ENCODE measurements at places on chromosomes 12 and 14.

DNA sequence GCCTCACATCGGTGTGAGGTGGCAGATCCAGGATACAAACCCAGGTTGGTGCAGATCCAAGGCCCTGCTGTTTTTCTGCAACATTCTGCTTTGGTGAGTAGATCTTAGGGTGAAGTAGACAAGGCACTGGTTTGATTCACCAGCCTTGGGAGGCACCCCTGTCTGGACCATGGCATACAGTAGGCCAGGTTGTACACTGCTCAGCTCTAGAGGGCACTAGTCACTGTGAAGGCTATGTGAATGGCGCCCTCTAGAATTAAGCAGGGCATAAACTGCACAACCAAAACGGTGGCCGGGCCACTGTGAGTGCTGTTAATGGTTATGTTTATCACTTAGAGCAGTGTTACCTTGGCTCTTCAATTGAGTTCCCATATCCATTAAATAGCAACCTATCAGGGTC is 280.6 kb upstream of the PWP1 start:
- H3K4me3 ChIP-seq = no peak overlapping the region
- H3K36me3 ChIP-seq = no peaks in the 10 kb centered on the region
- DNase-seq = peak; percentile 14

- H3K27ac ChIP-seq = no peak overlapping the region
- H3K36me3 ChIP-seq = peaks cover 20% of the 10 kb centered on the region
- DNase-seq = no peak
- H3K27me3 ChIP-seq = no peaks in the 10 kb centered on the region
- H3K4me1 ChIP-seq = no peaks in the 10 kb centered on the region
Measured at GRCh38 chr12:4346931-4347330, 25.9 kb downstream of the TIGAR start.

DNA sequence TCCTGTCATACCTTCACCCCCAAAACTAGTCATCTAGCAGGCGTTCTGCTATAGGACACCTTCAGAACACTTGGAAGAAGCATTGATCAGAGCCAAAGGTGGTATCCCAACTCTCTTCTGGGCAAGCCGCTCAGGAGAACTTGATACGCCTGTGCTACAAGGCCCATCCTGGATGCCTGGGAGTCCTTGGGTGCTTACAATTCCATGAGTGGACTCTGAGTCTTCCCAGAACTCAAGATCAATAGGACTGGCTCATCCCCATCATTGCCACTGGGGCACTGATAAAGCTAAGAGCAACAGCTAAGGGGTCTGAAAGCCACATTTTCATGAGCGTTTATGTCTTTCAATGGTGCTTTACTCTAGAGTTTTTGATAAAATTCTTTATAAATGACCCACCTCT is 1.9 kb downstream of the SPTB start:
- peaks cover 8% of the 10 kb centered on the region for H3K4me1 ChIP-seq
- no peaks in the 10 kb centered on the region for H3K36me3 ChIP-seq
- no peak overlapping the region for H3K4me3 ChIP-seq
- no peak for DNase-seq

- H3K4me1 ChIP-seq = peaks cover 33% of the 10 kb centered on the region
- H3K27ac ChIP-seq = peak overlapping the region; percentile 90
- H3K4me3 ChIP-seq = peak overlapping the region; percentile 82
- H3K27me3 ChIP-seq = peaks cover 1% of the 10 kb centered on the region
- peak; percentile 68 for DNase-seq
- H3K36me3 ChIP-seq = no peaks in the 10 kb centered on the region
Measured at GRCh38 chr12:51265024-51265423, 5.2 kb downstream of the SMAGP start.
